Renal cortex interstitium (tissue), 15 donors: ENCODE measurements at places on chromosomes 12 and 14.

DNA sequence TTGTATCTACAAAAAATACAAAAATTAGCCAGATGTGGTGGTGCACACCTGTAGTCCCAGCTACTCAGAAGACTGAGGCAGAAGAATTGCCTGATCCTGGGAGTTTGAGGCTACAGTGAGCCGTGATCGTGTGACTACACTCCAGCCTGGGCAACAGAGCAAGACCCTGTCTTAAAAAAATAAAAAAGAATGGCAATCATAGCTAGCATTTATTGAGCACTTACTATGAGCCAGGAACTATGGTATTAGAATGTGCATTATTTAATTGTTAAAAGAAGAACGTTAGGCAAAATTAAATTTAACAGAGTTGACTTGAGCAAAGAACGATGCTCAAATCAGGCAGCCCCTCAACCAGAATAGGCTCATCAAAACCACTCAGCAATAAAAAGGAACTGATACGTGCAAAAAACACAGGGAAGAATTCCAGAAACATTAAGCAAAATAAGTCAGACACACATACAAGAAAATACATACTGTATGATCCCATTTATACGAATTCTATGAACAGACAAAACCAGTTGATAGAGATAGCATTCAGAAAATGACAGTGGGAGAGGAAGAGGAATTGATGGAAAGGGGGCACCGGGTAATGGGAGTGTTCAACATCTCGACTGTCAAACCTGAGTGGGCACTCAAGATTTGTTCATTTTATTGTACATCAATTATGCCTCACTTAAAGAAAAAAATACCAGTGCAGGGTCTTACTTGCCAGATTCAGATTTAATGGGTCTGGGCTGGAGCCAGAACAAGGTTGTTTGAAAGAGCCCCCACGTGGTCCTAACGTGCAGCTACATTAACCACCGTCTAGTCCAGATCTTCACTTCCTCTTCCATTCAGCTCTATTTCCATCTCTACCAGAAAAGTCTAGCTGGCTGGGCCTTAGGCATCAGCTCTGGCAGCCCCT is 8.0 kb downstream of the SCNN1A start:
- no peak for DNase-seq

DNA sequence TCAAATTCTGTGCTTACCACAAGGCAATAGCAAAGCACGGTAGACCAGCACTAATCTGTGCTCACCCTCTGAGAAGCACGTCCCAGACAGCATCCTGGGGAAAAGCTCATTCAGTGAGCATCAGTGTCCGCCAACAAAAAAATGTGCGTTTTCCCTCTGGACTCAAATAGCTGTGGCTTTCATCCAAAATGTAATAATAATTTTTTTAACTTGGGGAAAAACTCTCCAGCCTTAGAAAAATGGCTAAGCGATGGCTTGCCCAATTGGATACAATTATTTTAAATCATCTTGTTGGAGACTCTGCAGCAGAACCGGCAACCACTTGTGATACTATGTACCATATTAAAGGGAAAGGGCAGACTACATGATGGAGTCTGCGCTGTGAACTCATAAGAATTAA is 1.1 kb upstream of the KRT77 start:
- no peak for DNase-seq

DNA sequence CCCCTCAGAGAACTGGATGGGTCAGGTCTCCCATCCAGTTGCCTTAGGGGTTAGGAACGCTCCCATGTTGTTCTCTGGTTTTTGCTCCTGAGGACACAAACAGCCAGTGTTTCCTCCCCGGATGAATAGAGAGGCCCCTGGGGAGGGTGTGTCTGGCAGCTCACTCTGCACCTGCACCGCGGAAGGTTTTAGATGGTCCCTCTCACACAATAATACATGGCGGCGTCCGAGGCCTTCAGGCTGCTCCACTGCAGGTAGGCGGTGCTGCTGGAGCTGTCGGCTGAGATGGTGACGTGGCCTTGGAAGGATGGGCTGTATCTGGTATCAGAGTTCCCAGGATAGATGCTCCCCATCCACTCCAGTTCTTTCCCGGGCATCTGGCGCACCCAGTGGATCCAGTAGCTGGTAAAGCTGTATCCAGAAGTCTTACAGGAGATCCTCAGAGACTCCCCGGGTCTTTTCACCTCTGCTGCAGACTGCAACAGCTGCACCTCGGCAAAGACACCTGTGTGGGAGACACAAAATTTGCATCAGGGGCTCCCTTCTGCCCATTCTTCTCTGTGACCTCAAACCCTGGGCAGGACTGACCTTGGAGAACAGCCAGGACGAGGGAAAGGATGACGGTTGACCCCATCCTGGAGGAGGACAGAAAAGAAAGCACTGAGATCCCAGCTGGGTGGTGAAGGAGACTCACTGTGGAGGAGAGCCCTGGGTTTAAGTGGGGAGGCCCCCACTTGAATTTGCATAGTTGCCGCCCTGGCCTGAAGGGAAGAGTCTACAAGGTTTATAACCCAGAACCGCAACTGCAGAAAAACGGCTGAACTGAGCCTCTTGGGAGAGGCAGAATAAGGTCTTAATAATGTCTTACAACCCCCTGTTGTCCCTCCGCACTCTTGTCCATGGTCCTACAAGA is 1324.8 kb downstream of the TMEM121 start:
- no peak for DNase-seq

DNA sequence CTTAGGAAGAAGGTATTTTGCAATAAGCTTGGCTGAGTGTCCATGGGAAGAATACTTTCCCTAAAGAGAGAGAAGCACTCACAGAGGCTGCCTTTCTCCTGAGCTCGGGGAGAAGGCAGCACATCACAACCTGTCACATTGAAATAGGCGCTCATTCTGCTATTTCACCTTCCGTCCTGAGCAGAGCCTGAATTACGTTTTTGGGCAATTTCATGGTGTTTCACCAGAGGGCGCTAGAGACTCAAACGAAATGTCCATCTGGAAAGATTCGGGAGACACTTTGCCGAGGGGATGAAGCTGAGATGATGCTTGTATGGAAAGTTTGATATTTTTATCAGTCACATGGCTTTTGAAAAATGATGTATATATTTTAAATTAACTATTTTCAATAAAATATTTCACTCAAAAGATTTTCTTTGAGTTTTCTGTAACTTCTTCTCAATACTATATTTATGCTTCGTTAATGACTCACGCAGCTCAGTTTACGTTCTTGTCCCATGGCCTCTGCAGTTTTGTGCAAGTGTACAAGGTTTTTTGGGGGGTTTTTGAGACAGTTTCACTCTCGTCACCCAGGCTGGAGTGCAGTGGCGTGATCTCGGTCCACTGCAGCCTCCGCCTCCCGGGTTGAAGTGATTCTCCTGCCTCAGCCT is 17.4 kb upstream of the B4GALNT3 start:
- no peak for DNase-seq
